ENCODE measurements at places on chromosomes 5 and 9. TPM values are rescaled to one million over a fixed set of nuclear protein-coding genes. Genes with fewer than 3 reads are reported as not detected.

SPINK6 gene
- not detected for total RNA-seq

OTULINL gene
- total RNA-seq: 4.4 TPM

GAS1 gene
- 142 TPM for total RNA-seq

SPATA31D3 gene
- total RNA-seq: not detected

UBAP1 gene
- total RNA-seq: 33.8 TPM

PARP8 gene
- total RNA-seq: 14.8 TPM
